AG04449 (cell line): ENCODE measurements at places on chromosomes 7 and 10.

DNA sequence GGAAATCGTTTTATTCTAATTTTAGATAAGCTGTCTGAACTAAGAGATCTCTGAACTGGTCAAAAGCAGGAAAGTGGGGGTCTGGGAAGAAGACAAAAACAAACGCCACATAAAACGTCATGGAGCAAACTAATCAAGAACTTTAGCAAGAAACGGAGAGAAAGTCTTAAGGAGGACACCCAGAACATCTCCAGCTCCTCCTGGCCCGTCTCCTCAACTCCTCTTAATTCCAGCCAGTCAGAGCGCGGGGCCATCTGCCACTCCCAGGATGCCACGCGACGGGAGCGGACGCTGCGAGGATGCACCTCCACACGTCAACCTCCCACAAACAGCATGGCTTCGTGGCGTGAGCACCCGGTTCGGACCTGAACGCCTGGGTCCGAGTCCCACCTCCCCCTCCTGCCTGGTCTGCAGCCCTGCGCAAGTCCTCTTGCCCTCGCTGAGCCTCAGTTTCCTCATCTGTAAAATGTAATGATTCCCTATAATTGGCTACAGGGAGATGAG is 598 bp downstream of the MMS19 start:
- DNase-seq: no peak

- DNase-seq: no peak
These were observed 895 bp upstream of the NAPEPLD start for GRCh38 chr7:103149808-103150180.

- DNase-seq: no peak
These were observed 12.4 kb downstream of the MTPN start for GRCh38 chr7:135964791-135965190.

GRCh38 chr7:146172112-146172511 is 55.5 kb downstream of the CNTNAP2 start:
- no peak for DNase-seq

- DNase-seq: peak; percentile 79
These were observed 162.0 kb upstream of the PLXNA4 start for GRCh38 chr7:132738254-132738653.

DNA sequence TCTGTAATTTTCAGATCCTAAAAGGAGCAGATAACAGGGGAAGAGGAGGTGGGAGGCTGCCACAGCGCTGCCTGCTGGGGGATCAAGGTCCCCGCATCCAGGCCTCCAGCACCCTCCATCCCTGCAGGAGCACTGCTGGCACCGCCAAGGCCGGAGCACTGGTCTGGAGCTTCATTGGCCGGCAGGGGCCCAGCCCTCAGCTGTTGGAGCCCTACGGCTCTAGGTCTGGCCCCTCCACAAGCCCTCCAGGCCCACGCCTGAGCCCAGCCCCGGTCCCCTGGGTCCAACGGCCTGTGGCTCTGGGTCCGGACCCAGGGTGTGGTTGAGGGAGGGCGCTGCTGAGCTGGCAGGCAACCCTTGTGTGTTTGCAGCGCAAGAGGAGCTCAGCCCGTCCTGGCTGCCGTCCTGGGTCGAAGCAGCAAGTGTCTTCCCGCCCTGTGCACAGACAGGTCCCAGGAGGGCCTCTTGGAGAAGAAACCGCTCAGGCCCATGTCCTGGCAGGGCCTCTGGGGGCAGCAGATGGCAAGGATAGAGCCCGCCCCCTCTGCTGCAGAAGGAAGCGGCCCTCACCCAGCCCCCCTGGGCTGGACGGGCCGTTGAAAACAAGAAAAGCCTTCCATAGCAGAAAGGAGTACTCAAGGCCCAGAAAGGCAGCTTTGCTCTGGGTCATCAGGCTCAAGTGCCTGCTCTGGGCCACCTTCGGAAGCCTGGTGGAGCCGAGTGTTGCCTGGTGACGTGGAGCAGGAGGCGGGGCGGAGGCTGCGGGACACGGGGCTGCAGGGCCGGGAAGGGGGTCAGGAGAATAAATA is 54.3 kb upstream of the TNRC18 start:
- DNase-seq: no peak

DNA sequence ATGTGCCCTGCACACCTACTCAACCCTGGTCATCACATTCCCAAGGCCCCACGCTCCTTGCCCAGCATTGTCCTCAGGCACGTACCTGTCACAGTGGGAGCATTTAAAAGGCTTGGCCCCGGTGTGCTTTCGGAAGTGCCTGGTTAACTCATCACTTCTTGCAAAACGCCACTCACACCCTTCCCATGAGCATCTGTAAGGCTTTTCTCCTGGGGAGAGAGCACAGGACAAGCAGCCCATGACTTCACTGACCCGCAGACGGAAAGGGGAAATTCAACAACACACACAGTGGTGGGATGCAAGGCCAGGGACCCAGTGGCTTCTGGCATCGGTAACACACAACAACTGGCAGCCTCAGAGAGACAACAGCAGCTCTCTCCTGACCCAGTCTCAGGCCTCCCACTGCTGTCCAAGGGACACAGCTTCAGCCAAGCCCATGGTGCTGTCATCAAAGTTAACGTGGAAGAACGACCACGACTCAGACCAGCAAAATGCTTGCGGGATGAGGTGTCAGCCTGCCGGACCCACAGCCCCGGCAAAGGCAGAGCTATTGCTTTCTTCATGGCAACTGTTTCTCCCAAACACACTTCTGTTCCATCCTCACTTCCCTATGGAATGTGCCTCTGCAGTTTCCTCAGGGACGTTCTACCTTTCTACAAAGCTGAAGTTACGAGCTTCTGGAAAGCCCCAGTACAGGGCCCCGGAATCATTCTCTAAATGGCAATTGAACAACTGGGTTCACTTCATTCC is 4.8 kb downstream of the KLF6 start:
- DNase-seq: no peak

GRCh38 chr10:124222988-124223710 is 129.8 kb upstream of the CHST15 start:
- no peak for DNase-seq

- DNase-seq: no peak
These were observed 23.5 kb upstream of the FAM133B start for GRCh38 chr7:92613720-92614119.
